ENCODE measurements at places on chromosomes 1 and 21.

GRCh38 chr1:157201767-157202166 lies 63.6 kb upstream of the ETV3 start:
- DNase-seq, result no peak

- no peak for DNase-seq
These were observed 5.4 kb downstream of the MEX3A start for GRCh38 chr1:156076609-156077429.

- DNase-seq, result no peak
These were observed 44.9 kb upstream of the LIN9 start for GRCh38 chr1:226353698-226354525.

GRCh38 chr1:43108080-43108479 lies 64.0 kb downstream of the EBNA1BP2 start:
- DNase-seq, result no peak
